ENCODE measurements at places on chromosomes 7 and 10. TPM values are rescaled to one million over a fixed set of nuclear protein-coding genes. Genes with fewer than 3 reads are reported as not detected.
A peak's percentile ranks its signal among the peaks of the same experiment; 100 is the strongest.

Gene AKR1C2
- total RNA-seq = not detected

Gene COL26A1
- total RNA-seq = not detected

Gene CRHR2
- total RNA-seq = not detected

Gene AGMO
- total RNA-seq = not detected

Gene CLCN1
- 0.13 TPM for total RNA-seq

Gene KLHL7
- 20.3 TPM for total RNA-seq

Gene LIPN
- total RNA-seq = not detected

Gene PRKG1
- total RNA-seq = not detected

Gene CCDC136
- total RNA-seq = 8.9 TPM

Gene PTF1A
- not detected for total RNA-seq

Gene TMEM273
- total RNA-seq = 25.6 TPM

Gene GNGT1
- not detected for total RNA-seq

Gene DNAH11
- 2.3 TPM for total RNA-seq

DNA sequence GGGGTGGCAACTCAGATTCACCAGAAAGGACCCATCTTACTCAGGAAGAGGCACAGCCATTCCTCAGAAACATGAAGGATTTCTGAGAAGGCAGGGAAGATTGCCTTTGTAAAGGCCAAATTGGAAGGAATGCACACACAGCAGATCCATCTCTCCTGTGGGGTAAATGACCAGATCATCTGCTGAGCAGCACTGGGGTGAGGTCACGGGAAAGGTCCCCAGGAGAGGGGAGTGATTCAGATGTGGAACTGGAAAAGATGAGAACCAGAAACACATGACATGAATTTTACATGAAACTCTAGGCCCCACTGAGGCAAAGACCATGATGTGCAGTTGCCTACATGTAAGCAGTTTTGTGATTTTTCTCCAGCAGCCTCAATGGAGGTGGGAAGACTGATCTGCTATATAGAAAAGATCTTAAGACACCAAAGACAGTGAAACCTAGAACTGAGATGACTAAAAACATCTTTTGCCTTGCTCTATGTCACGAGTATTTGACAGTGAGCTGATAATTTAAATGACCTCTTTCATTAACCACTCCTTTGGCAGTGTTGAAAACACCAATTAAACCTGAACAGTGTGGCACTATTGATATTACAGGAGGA lies 91.6 kb downstream of the AMPH start:
- no peak for DNase-seq

DNA sequence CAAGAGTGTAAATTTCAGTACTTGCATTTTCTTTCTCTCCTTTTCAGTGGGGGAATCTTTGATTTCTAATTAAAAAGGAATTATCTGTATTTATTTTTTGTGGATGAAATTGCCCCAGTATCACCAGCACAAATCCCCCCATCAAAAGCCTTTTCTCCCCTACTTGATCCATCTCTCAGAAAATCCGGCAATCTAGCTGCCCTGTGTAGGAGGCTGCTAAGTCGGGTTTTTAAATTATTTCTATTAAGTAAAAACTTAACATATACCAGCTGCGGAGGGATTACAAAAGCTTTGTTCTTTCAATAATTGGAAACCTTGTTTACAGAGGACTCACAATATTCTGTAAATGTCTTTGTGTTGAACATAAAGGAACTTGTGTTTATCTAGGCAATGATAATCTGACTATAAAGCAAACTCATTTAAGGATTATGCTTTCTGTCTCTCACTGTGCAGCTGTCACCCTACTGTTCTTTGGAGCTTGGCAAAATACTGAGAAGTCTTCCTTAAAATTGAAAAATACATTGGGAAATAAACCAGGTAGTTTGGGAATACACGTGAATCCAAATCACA lies 177.4 kb upstream of the PRR15 start:
- DNase-seq = no peak

DNA sequence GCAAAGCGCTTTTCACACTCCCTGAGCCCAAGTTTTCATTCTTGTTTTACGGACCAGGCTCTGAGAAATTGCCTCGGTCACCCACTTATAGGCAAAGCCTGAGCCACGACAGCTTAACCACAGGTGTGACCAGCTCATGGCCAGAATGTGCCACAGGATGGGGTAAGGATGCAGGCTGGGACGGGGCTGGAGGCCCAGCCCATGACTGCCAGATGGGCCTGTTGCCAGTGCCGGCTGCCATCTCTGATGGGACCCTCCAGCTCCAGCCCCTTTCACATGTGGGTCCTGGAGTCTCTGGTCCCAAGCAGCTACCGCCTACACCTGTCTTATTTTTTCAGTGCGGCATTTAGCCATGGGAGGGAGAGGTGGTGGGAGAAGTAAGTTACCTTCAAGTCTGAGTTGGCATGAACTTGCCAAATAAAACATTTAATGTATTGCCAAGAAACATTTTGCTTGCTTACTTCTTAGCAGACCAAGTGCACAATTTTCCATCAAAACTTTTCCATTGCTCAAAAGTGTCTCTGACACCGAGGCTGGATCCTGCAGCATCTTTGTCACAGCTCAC lies 142.6 kb downstream of the GRK5 start:
- DNase-seq = no peak

DNA sequence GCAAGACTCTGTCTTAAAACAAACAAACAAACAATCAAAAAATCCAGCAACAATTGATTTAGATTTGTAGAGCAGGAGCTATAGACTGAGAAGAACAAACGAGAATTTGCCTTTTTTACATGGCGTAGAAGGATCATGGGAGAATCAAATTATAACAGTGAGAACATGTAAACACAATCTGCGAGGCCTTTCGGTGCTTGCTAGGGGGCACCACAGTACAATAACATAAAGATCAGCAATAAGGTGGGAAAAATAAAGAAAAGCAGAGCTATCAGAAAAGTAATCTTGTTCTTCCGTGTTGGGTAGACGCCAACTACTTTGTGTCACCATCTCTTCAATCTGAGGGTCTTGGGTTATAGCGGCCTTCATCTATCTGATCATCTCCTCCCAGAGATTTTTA lies 82.2 kb downstream of the NOD1 start:
- DNase-seq = no peak

GRCh38 chr7:3065724-3066143 lies 22.1 kb upstream of the CARD11 start:
- peak; percentile 83 for DNase-seq

GRCh38 chr7:23276947-23277346 lies 22.2 kb upstream of the MALSU1 start:
- no peak for DNase-seq

DNA sequence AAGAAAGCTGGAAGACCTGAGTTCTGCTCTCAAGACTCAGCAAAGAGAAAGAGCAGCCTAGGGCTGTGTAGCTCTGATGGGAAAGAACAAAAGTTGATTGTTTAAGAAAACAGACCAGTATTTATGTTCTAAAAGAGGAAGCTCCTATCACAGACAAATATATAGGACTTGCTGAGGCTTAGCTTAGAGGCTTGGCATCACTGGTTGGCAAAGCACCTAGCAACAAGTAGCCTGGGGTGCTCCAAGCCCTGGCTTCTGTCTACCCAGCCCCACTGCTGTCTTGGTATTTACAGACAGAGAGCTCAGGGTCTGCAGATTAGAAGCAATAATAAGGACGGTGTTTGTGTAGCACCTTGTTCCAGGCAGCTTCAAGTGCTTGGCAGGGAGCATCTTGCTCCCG lies 36.9 kb upstream of the CCDC3 start:
- DNase-seq = no peak

DNA sequence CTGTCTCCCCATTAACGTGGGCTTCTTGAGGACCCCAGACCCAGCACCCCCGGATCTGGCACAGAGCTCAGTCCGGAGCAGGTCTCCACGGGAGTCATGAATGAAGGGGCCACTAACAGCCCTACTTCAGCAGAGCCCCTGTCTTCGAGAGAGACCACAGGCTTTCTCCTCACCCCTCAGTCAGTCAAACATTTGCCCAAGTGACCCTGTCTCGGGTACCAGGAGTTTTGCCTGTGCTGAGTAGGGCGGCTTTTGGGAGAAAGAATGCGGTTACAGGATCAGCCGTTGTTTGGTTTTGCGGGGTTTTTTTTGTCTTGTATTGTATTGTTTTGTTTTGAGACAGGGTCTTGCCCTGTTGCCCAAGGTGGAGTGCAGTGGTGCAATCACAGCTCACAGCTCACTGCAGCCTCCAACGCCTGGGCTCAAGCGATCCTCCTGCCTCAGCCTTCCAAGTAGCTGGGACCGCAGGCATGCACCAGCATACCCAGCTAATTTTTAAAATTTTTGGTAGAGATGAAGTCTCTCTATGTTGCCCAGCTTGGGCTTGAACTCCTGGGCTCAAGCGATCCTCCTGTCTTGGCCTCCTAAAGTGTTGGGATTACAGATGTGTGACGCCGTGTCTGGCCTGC lies 16.5 kb downstream of the ADAP1 start:
- DNase-seq = no peak

DNA sequence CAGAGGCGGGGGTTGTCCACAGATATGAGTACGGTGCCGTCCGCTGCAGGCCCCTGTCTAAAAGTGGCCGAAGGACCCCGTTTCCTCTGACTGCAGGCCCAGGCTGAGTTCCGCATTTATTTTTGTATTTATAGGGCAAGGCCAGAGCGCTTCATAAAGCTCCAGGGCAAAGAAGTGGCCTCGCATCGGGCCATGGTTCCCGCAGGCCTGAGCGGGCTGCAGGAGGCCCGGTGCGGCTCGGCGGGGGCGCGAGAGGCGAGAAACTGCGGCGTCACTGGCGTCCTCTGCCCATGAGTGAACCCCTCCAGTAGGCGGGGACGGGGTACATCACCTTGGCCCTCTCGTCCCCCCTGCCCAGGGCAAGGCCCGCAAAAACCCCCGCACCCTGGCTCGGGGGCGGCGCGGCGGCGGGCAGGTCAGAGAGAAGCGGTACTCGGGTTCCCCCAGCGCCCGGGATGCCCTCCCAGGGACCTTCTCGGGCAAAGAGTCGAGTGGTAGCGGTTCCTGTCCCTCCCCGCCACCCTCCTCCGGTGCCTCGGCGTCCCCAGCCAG lies 355.7 kb downstream of the DNAJB6 start:
- no peak for DNase-seq

DNA sequence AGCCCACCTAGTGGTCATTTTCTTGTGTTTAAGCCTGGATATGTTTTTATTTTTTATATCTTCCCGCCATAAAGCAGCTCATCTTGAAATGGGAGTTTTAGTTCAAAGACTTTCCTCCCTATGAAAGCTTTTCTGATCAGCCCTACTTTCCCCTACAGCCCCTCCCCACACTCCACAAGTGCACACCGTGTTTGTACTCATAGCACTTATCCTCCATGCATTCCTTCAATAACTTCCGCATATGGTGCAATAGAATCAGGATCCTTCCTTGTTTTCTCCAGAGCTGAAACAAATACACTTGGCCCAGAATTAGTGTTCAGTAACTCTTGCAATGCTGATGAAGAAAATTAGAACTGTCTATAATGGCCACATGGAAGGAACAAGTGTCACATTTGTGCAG lies 235.9 kb downstream of the KCNMA1 start:
- DNase-seq = no peak

DNA sequence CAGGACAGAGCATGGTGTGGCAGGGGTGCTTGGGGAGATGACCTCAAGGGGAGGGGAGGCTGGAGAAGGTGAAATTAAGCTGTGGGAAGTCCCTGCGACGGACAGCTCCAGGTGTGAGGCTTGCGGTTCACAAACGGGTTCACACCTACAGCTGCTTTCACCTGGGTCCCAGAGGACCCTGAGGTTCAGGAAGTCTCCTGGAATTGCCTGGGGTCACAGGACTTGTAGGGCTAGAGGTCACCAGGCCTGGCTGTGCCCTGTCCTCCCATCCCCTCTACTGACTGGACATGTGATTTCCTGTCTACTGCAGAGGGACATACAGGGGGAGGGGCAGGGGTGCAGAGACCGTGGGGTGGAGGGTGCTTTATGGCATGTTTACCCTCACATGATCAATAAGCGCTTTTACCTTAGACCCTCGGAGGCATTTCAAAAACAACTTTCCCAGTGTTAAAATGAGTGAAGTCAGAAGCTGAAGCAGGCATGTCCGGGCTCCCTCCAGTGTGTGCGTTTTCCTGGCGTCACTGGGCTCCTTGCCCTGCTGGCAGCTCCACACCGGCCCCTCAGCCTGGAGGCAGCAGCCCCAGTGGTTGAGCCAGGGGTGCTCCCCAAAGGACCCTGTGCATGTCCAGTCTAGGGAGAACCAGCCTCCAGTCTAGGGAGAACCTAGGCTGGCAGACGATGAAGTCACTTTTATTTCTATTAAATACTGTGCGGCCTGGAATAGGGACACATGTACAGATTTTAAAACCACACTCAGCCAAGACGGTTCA lies 66.6 kb upstream of the IGFBP3 start:
- DNase-seq = no peak

- DNase-seq = no peak
These were observed 88.5 kb downstream of the NOC3L start for GRCh38 chr10:94274142-94274787.
